Fibroblast of skin of right biceps (primary cell): ENCODE measurements at places on chromosomes 4 and X.

- DNase-seq, result peak; percentile 65
Observed at GRCh38 chrX:112058255-112058654, 24.3 kb downstream of the TRPC5 start.

DNA sequence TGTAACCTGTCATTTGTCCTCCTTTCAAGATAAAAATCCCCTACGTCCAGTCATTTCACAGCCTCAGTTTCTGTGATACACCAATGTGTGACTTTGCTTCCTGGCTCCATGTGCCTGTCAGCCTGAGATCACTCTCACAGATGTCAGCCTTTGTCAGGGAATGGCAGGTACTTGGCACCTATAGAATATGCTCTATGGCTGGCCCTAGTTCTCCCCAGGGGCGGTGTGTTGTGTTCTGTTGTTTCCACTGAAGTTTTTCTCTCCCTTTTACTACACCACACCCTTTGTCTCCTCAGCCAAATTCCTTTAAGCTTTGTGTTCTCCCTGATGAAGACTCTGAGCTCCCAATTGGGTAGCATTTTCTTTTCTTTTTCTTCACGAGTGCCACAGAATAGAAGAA is 81.7 kb downstream of the ALPK1 start:
- DNase-seq, result no peak

DNA sequence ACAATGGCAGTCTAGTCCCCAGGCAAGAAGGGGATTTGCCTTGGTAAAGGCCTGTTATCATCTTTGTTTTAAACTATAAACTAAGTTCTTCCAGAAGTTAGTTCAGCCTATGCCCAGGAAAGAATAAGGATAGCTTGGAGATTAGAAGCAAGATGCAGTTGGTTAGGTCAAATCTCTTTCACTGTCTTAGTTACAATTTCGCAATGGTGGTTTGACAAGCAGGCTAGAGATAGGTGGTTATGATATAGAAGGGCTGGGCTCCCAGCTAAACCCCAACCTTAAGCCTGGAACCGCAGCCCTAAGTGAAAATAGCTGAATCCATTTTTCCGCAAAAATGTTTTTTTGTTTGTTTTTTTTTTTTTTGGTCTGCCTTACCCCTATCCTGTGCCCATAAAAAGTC is 41.8 kb upstream of the NEIL3 start:
- DNase-seq, result no peak

DNA sequence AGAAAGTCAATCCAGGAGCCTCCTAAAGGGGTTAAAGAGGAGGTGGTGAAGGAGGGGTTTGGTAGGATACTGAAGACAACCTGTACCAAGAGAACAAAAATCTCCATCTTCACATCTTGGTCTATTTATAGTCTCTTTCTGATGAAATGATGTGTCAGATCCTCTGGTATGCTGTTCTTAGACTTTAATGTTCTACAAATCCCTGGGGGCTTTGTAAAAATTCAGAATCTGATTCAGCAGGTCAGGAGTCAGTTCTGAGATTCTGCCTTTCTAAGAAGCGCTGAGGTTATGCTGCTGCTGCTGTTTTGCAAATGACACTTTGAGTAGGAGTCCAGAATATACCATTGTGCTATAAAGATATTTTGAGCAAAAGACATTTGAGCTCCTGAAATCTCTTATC is 172.9 kb upstream of the GLRA2 start:
- peak; percentile 91 for DNase-seq

DNA sequence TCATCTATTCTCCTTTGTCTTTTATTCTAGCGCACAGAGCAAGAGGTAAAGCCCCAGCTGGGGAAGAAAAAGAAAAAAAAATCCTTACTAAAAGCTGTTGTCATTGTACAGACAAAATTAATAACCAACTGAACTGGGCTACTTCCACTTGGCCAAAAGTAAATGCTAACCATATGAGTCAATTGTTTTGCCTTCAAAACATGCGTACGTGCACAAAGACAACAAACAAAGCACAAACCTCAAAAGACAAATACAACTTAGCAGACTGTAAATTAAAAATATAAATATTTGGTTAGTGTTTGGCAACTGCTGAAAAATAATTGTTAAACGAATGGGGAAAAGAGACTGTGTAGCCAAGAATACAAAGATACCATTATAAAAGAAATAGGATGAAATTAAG is 5.9 kb downstream of the EDA2R start:
- no peak for DNase-seq

GRCh38 chr4:176013476-176014247 is 52.0 kb upstream of the WDR17 start:
- no peak for DNase-seq

DNA sequence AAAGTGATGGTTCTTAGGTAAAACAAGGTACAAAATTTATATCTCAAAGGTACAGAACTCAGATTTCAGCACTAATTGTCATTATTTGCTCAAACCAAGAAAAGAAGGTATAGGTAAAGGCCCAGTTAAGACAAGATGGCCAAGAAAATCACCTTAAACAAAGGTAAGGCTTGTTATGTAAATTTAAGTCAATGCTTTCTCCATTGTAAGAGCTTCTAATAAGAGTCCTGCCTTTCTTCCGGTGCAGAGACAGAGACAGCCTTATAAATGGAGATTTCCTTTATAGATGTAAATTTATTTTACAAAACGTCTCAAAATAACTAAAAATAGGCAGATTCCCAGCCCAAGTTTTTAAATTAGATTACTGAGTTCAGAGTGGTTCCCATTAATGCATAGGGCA is 89.9 kb downstream of the EDA start:
- DNase-seq, result no peak

DNA sequence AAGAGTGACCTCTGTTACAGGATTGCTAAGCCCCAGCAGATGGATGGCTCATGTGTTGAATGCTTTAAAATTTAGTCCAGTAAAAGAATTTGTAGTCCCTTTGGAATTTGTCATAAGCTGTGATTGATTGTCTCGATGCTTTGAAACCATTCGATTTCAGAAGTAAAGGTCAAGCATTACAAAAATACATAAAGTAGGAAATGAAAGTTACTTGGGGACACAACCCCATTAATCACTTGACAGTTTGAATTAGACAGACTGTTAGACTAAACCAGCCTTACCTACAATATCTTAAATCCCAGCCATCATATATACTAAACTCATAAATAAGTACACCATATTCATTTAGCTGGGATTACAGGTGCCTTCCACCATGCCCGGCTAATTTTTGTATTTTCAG is 6.6 kb downstream of the REST start:
- no peak for DNase-seq

GRCh38 chr4:122246551-122246950 is 94.4 kb downstream of the BLTP1 start:
- no peak for DNase-seq

DNA sequence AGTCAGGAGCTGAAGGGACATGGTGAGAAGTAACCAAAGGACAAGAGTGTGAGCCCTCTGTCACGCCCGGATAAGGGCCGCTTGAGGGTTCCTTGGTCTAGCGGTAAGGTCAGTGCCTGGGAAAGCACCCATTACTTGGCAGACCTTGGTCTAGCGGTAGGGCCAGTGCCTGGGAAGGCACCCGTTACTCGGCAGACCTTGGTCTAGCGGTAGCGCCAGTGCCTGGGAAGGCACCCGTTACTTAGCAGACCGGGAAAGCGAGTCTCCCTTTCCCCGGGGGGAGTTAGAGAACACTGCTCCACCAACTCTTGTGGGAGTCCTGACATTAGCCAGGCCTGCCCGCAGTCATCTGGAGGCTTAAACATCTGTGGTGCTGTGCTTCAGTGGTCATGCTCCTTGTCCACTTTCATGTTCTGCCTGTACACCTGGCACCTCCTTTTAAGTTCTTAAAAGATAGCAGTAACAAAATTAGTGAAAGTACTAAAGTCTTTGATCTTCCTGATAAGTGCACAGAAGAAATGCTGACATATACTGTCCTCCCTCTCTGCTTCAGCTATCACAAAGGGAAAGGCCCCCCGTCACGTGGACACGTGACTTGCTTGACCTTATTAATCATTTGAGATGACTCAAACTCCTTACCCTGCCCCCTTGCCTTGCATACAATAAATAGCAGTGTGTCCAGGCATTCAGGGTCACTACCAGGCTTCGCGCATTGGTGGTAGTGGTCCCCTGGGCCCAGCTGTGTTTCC is 9.3 kb upstream of the SEC24B start:
- DNase-seq, result peak; percentile 19

DNA sequence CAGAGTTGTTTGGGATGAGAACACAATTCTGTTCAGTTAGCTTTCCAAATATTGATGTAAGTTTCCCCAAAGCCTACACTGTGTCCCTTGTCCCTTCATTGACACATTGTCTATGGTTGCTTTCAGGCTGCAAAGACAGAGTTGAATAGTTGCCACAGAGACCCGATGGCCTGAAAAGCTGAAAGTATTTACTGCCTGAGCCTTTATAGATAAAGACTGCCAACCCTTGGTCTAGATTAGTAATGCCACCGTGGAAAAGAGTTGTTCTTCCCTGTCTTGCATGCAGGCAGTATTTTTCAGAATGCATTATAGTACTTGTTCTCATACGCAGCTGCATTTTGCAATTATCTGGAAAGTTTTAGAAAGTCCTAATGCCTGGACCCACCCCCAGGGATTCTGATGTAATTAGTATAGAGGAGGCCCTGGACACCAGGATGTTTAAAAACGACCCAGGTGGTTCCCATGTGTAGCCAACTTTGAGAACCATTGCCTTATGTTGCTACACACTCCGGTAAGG is 180.8 kb downstream of the FRMPD4 start:
- DNase-seq, result no peak

- DNase-seq, result peak; percentile 39
Observed at GRCh38 chr4:27616166-27616565, 755.5 kb downstream of the STIM2 start.

GRCh38 chr4:175971388-175972179 is 94.1 kb upstream of the WDR17 start:
- DNase-seq, result no peak

GRCh38 chrX:138150709-138151108 is 560.8 kb downstream of the FGF13 start:
- no peak for DNase-seq

DNA sequence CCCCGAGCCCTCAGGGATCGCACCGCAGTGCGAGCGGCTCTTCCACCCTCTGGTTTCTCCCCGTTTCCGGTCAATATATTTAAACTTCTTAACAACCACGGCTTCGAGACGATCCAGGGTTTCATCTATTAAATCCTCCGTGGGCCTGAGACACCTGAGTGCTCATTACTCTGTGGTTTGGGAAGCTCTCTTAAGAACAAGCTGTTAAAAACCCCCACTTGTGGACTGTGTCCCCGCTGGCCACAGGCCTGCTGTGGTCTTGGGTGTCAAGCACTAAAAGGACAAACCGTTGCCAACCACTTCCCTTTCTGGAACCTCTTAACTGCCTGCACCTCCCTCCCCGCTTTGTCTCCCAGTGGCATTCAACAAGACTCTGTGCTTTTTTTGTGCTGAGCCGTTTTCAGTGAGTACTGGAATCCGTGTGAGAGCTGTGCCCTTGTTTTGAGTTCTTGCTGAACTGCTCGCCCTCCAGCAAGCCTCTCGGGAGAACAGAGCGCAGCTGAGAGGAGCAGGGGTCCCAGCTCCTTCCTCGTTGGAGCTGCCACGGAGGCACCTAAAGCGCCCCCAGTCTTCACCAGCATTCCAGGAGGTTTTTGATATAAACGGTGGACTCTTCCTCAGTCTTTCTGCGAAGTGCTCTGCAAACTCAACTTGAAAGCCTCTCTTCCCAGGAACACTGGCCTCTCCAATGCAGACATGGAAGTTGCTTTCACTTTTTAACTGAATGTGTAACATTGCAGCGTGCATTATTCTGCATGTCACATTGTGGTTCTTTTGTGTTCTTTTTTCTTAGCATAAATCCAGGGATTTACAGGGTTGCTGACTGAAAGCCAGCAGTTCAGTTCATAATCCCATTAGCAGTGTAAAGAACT is 691 bp upstream of the IGFBP7 start:
- DNase-seq, result peak; percentile 59

- no peak for DNase-seq
Observed at GRCh38 chr4:2359591-2360395, 58.7 kb downstream of the ZFYVE28 start.

DNA sequence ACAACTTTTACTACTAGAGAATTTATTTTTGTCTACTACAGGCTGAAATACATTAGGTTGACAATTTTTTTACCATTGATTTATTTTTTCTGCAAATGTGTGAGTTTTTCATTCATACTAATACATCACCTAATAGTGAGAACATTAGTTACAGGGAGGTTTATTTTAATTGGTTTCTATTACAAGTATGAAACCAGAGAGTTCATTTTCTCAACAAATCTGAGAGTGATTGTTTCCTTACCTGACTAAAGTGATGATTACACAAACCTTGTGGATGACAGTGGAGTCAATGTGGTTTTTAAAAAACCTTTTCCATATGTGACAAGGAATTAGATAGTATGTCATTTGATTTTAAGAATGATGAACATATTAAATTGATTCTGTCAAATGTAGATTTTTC is 227.4 kb downstream of the PALLD start:
- DNase-seq, result no peak

DNA sequence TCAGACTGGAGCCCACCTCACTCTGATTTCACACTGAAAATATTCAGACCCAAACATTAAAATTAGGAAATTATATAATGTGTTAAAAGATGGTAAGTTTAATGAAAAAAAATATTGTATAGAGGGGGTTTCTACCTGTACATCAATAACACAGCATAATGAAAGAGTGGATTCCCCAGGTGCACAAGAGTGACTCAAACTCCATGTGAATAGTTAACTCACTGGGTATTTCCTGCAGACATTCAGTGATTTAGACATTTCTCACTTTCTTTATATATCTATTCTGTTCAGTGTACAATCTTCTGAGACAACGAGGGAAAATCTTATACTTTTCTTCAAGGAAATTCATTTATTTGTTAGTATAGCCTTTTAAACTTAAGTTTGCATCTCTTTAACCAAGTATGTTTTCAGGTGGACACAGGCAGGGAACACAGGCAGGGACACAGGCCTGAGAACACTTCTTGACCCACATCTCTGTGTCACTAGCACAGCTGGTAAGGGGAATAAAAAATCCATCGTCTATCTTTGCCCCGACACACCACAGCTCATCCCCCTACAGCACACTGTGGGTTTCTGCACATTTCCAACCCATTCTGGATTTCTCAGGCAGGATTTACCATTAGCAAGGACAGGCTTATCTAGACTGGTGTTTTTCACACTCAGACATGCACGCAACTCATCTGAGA is 525.5 kb upstream of the BOD1L1 start:
- DNase-seq, result no peak

- peak; percentile 76 for DNase-seq
Observed at GRCh38 chr4:114041117-114041475, 61.6 kb upstream of the ARSJ start.

- DNase-seq, result peak; percentile 65
Observed at GRCh38 chrX:46376246-46376885, 168.9 kb downstream of the ZNF674 start.

- peak; percentile 14 for DNase-seq
Observed at GRCh38 chr4:56755901-56756300, 65.6 kb downstream of the SPINK2 start.

GRCh38 chr4:92198711-92199110 is 105.1 kb upstream of the GRID2 start:
- DNase-seq, result peak; percentile 71
